ENCODE measurements at places on chromosomes 11 and 22.

- DNase-seq = no peak
Measured at GRCh38 chr11:103871923-103872551, 164.4 kb upstream of the DDI1 start.

GRCh38 chr11:106262852-106263251 lies 185.4 kb downstream of the AASDHPPT start:
- no peak for DNase-seq

DNA sequence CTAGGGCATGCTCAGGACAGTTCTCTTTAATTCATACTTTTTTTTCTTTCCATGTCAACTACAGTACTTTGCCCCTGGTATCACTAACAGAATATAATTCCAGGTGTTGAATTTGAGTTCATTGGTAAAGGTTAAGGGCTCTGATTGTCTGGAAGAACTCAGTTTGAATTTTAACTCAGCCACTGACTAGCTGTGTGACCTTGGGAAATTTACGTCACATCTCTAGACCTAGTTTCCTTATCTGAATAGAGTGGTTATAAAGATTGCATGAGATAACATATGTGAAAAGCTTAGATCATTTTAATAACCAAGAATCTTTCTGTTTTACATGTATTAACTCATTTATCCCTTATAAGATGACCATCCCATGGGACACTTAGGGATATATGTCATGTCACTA lies 15.8 kb upstream of the ZC3H12C start:
- DNase-seq = no peak

DNA sequence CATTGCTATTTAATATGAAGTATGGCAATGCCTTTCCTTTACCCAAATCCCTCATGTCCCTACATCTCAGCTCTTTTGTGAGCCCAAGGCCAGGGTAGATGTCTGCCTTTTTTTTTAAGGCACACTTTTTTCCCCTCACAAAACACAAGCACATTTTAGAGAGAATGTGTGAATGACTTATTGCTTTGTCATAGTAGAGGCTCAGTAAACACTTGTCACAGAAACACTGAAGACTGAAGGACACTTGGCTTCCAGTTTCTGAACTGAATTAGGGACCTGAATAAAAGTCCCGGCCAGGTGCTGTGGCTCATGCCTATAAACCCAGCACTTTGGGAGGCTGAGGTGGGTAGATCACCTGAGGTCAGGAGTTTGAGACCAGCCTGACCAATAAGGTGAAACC lies 2.9 kb upstream of the SCGB2A2 start:
- no peak for DNase-seq

DNA sequence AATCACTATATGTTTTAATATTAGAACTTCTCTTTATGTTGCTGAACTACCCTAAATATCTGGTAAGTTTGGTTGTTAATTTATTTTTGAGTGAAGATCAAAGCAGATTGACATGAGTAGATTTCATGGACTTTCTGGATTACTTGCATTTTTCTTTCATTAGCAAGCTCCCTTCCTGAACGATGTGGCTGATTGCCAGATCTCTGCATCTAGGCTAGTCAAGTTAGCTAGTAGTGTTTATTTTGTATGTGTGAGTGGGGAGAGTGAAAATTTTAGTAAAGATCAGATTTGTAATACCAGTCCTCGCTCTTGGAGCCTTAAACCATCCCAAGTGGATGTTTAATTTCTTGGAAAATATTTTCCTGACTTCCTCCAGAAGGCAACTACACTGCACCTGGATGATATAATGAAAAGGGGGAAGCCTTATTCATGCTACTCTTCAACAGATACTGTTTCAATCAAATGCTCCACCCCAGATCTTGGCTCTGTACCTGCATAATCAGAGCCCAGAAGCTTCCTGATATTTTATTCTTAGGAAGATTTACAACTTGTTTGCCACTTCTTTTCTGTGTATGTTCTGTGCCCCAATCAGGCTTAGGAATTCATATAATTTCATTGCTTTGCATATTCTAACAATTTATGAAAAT lies 143.2 kb upstream of the GRIA4 start:
- no peak for DNase-seq

- no peak for DNase-seq
Measured at GRCh38 chr11:19519912-19520641, 192.6 kb upstream of the NAV2 start.

DNA sequence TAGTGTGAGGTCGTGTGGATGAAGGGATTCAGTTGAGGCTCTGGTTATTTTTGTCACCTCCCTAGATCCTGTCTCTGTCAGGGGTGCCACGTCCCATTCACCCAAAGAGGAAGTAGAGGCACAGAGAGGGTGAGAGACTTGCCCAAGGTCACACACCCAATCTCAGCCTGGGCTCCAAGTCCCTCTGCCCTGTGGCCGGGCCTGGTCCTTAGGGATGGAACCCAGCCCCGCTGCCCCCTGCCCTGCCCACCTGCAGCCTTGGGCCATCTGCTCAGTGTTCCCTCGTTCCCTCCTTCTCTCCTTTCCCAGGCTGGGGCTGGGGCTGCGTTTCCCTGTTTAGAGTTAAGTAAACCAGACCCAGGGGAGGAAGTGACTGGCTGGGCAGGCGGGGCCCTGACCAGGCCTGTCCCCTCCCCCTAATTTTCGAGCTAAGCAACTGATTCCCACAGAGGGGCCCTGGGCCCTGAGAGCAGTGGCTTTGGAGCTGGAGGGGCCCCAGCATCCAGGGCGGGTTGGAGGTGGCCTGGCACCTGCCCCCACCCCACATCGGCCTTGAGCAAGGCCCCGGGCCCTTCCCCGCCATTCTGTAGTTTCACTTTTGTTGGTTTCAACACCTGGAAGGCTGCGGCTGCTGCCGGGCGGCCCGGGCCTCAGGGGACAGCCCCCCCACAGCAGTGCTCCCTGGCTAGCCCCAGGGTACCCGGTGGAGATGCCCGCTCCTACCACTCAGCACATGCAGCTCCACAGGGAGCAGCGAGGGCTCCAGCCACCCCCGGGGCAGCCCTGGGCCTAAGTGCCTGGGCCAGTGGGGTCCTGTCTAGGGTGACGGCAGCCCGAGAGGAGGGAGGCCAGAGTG lies 1.5 kb downstream of the TCIRG1 start:
- DNase-seq = no peak
